ENCODE measurements at places on chromosomes 16 and 17.

DNA sequence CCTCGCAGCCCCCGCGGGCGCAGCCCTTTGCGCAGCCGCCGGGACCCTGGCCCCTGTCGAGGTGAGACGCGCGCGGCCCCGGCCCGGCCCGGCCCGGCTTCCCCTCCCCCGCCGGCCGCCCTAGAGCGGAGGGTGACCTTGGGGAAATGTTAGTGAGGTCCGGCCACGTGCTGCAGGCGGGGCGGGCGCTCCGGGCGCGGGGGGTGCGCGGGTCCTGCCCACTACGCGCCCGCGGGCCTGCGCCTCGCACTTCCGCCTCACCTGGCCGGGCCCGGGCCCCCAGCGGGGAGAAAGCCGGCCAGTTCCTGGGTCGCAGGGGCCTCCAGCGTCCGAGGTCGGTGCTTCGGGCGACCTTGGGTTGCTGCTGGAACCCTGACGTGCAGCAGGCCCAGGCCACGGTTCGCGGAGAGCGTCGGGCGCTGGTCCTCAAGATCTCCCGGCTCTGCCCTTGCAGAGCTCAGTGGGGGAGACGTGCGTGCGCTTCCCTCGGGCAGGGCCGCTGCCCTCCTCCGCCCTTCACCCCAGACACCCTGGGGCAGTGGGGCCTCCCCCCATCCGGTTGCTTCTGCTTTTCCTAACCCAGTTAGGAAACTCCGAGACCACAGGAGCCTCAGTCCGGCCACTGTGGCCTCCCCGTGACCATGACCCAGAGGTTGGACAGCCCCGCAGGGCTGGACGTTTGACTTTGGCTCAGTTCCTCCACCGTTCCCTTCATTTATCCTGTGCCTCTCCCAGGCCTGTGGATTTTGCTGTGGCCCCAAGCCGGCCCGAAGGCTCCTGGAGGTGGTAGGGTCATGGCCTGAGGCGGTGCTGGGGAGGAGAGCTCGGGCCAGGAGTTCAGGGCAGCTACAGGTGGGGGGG is 791 bp downstream of the MCRIP2 start:
- no peak for DNase-seq

GRCh38 chr17:980406-981291 is 1.1 kb upstream of the NXN start:
- DNase-seq, result peak; percentile 63

GRCh38 chr17:57563958-57564357 is 181.1 kb downstream of the CCDC182 start:
- no peak for DNase-seq

DNA sequence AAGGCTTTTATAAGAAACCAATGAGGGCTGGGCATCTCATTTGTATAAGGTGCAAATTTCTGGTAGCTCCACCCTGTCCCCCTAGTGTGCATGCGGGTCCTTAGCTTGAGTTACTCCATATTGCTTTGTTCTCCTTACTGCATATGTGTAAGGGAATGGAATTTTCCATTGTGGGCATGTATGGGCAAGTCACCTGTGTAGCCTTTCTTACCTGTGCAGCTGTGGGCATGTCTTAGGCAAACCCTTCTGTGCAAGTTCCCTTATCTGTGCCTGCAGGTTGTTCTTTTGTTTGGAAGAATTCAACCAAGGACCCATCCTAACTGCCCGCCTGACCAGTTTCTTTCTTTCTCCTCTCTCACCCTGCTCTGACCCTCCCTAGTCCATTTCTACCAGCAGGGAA is 122.8 kb upstream of the HS3ST4 start:
- no peak for DNase-seq

- no peak for DNase-seq
Observed at GRCh38 chr16:66886321-66886720, 6.0 kb downstream of the PDP2 start.

GRCh38 chr17:6110088-6110487 is 39.9 kb downstream of the WSCD1 start:
- DNase-seq, result no peak

DNA sequence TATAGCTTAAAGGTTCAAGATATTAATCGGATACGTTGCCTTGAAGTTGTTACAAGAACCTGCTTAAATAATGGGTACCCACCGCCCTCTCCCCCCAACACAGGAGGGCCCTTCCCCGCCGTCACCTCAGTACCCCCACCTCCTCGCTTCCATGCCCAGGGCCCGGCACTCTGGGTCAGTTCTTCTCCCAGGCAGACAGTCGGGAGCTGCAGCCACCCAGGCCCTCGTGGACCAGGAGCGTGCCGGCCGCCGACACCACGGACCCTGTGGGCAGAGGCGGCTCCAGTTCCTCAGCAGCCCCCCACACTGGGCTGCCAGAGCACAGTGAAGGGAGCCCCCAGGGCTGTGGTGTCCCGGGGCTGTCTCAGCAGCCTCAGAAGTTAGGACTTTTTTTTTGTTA is 80.9 kb upstream of the ZNF750 start:
- DNase-seq, result no peak

DNA sequence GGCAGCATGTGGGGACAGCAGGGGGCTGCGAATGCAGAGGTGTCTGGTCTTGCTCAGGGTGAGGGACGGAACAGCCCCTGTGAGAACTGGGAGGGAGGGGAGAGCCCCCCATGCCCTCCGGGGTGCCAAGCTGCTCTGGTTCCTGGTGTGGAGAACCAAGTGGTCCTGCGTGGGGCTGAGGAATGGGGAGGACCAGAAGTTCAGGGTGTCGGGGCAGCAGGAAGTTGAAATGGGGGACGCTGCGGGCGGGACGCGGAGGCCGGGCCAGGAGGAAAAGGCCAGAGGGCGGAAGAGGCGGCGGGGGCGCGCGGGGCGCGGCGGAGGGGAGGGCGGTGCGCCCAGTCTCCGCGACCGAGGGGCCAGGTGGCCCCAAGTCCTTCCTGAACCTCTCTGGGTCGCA is 3.6 kb downstream of the ALDH3A1 start:
- DNase-seq, result no peak

GRCh38 chr16:21603928-21604327 is 4.6 kb downstream of the METTL9 start:
- DNase-seq, result no peak

DNA sequence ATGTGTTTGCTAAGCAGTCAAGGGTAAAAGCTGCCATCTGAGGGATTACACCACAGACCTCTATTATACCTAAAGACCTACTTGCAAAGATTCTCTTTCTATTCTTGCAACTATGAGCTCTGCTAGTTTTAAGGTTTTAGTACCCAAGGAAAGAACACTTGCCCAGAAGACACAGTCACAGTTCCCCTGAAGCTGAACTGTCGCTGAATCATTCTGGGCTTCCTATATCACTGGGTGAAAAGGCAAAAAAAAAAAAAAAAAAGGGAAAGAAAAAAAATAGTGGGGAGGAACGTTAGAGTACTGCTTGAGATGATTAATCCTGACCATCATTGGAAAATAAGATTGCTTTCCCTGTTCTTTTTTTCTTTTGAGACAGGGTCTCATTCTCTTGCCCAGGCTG is 37.9 kb downstream of the LYRM1 start:
- DNase-seq, result no peak

GRCh38 chr16:68310437-68310773 is 341 bp downstream of the SLC7A6OS start:
- peak; percentile 1 for DNase-seq

DNA sequence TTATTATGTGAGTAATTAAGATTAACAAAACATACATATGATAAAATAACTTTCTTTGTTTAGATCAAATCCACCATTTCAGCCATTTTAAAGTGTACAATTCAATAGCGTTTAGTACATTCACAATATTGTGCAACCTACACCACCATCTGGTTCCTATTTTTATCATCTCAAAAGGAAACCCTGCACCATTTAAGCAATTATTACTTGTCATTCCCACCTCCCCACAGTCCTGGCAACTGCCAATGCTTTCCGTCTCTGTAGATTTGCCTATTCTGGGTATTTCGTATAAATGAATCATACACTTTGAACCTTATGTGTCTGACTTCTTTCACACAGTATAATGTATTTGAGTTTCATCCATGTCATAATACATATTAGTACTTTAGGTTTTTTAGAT is 162.5 kb upstream of the CNTNAP4 start:
- DNase-seq, result no peak

DNA sequence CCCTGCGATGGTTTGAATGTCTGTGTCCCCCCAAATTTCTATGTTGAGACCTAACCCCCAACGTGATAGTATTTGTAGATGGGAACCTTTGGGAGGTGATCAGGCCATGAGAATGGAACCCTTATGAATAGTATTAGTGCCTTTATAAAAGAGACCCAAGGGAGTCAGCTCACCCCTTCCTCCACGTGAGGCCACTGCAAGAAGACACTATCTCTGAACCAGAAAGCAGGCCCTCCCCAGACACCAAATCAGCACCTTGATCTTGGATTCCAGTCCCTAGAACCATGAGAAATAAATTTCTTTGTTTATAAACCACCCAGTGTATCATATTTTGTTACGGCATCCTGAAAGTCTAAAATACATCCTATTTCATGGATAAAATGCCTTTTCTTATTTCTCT is 64.4 kb upstream of the LRRC37A3 start:
- DNase-seq, result no peak

DNA sequence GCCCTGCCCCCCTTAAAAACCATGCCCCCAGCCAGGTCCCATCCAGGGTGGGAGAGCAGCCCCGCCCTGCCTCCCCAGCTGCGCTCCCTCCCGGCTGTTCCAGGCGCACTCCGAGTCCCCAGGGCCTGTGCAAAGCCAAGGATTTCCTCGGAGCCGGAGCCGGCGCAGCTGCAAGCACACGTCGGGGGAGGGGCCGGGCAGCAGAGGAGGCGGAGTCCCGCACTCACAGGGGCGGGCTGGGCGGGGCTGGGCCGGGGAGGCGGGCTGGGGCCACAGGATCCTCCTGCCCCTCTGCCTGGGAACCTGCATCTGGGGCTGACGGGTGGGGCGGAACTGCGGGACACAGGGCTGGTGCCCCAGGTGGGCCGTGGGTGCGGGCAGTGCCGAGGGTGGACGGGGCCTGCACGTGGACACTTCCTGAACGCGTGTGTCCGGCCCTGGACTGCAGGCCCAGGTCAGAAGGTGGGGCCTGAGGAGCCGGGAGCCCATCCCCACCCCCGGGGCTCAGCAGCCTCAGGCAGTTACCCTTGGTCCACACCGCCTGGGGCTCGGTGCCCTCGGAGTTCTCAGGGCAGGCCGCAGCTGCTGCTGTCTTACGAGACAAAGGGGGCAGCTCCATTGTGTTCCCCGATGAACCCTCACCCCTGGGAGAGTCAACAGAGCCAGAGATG is 24.0 kb upstream of the SSTR5 start:
- no peak for DNase-seq

DNA sequence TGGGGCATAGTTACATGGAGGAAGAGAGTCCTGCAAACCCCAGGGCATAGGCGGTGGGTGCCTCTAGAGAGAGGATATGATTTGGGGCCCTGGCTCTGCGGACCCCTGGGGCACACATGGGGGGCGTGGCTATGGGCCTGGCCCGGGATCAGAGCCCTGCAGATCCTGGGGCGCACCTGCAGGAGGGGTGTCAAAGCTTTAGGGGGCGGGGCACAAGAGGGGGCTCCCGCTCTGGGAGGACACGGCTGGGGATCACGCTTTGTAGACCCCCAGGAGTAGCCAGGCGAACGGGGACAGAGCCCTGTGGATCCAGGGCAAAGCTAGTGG is 497 bp downstream of the BCL7C start:
- DNase-seq, result no peak

Data from stimulated activated CD8-positive, alpha-beta memory T cell treated with anti-CD3 and anti-CD28 coated beads, Interleukin-4, amount 100 ng/mL, for 1 hour (primary cell).